Pericardium fibroblast (primary cell): ENCODE measurements at places on chromosomes 5 and 9. TPM values are rescaled to one million over a fixed set of nuclear protein-coding genes. Genes with fewer than 3 reads are reported as not detected.

The FBP1 gene
- total RNA-seq: 0.12 TPM in 1 of 2 replicates, not detected in the other

The NPR3 gene
- total RNA-seq: 10.3 and 35.3 TPM in 2 replicates

The PCA3 gene
- not detected in 2 replicates for total RNA-seq

The SNCAIP gene
- 1.8 and 2.1 TPM in 2 replicates for total RNA-seq

The CORO2A gene
- total RNA-seq: 0.09 and 1.6 TPM in 2 replicates

The MEIKIN gene
- total RNA-seq: not detected in 2 replicates

The FBXO4 gene
- 6.9 and 7.6 TPM in 2 replicates for total RNA-seq

The SPATA31E1 gene
- not detected in 2 replicates for total RNA-seq

The SPINK4 gene
- not detected in 2 replicates for total RNA-seq

The CYSRT1 gene
- 0.17 TPM in 1 of 2 replicates, not detected in the other for total RNA-seq

The PCDHB10 gene
- 0.12 and 0.17 TPM in 2 replicates for total RNA-seq

The SLC12A7 gene
- 3.9 and 6.8 TPM in 2 replicates for total RNA-seq

The FSTL4 gene
- not detected in 2 replicates for total RNA-seq

The ADAMTS2 gene
- total RNA-seq: 212 and 293 TPM in 2 replicates

The GRM6 gene
- total RNA-seq: not detected in 2 replicates

The STC2 gene
- total RNA-seq: 63.8 and 232 TPM in 2 replicates

The AGXT2 gene
- total RNA-seq: not detected in 2 replicates

The EEIG1 gene
- 12.5 and 14.1 TPM in 2 replicates for total RNA-seq

The PRELID2 gene
- total RNA-seq: 1.3 and 5.7 TPM in 2 replicates

The GLRA1 gene
- not detected in 2 replicates for total RNA-seq

The COL5A1 gene
- 1,154 and 1,387 TPM in 2 replicates for total RNA-seq

The QRFP gene
- not detected in 2 replicates for total RNA-seq

The DAB2IP gene
- 11.7 and 32.5 TPM in 2 replicates for total RNA-seq

The CDKN2A gene
- 7.7 and 41.4 TPM in 2 replicates for total RNA-seq

The SGCD gene
- 11.2 TPM in 2 replicates for total RNA-seq

The FIBCD1 gene
- total RNA-seq: 1.4 TPM in 2 replicates

The F2RL2 gene
- 2.6 and 12.0 TPM in 2 replicates for total RNA-seq

The ANGPTL2 gene
- 47.1 and 63.0 TPM in 2 replicates for total RNA-seq

The OTP gene
- total RNA-seq: not detected in 2 replicates

The GARNL3 gene
- 0.58 and 1.4 TPM in 2 replicates for total RNA-seq

The SEMA5A gene
- 5.3 and 22.8 TPM in 2 replicates for total RNA-seq

The FAM114A2 gene
- 11.7 and 18.1 TPM in 2 replicates for total RNA-seq

The FOXD4L4 gene
- total RNA-seq: not detected in 2 replicates

The CAVIN4 gene
- 0.12 and 1.2 TPM in 2 replicates for total RNA-seq

The ELOVL7 gene
- 0.09 TPM in 1 of 2 replicates, not detected in the other for total RNA-seq

The IFNA21 gene
- not detected in 2 replicates for total RNA-seq

The IRX1 gene
- 0.47 and 8.9 TPM in 2 replicates for total RNA-seq

The STKLD1 gene
- total RNA-seq: 0.09 and 3.4 TPM in 2 replicates

The TNIP1 gene
- 52.5 and 55.9 TPM in 2 replicates for total RNA-seq

The DIRAS2 gene
- total RNA-seq: 0.12 and 0.17 TPM in 2 replicates

The FLT4 gene
- 0.12 and 1.8 TPM in 2 replicates for total RNA-seq

The SLC6A7 gene
- not detected in 2 replicates for total RNA-seq

The BARHL1 gene
- not detected in 2 replicates for total RNA-seq

The RETREG1 gene
- 0.47 and 1.4 TPM in 2 replicates for total RNA-seq

The TMEM161B gene
- 6.5 and 6.9 TPM in 2 replicates for total RNA-seq

The PCDHGB1 gene
- 0.82 and 0.94 TPM in 2 replicates for total RNA-seq

The ACOT12 gene
- not detected in 2 replicates for total RNA-seq

The SAXO1 gene
- total RNA-seq: not detected in 2 replicates

The AJM1 gene
- 2.0 TPM in 2 replicates for total RNA-seq

The LMBRD2 gene
- 3.7 and 4.7 TPM in 2 replicates for total RNA-seq

The PCDHB14 gene
- 0.70 TPM in 1 of 2 replicates, not detected in the other for total RNA-seq

The FOXD4L3 gene
- total RNA-seq: not detected in 2 replicates
